CD4-positive, alpha-beta T cell treated with Interleukin-17A for 1 hour (primary cell): ENCODE measurements at places on chromosomes 16 and 17.

- DNase-seq: no peak
Measured at GRCh38 chr16:85503679-85504231, 109.4 kb upstream of the GSE1 start.

DNA sequence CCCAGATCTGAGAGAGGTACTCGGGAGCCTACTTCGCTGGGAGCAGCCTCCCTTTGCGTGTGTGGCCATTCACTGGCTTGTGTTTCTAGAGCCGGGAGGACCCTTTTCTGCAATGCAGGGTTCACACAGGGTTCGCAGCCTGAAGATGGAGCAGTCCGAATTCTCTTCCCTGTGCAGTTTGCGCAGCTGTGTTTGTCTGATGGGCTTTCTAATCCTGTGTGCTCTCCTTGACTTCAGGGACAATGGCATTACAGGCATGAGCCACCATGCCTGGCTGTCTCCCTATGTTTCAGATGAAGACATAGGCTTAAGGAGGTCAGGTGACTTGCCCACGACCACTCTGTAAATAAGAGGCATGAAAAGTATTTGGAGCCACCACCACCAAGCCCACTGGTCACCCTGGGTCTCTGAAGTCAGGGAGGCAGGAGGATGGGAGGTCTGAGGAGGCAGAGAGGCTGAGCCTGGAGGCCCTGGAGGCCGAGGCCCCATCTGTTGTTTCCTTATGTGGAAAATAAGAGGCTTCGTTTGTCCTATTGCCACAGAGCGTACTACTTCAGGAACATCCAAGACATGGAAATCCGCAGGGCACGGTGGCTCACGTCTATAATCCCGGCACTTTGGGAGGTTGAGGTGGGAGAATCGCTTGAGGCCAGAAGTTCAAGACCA, 5.0 kb upstream of the STH start:
- DNase-seq: no peak

- DNase-seq: no peak
Measured at GRCh38 chr16:27406511-27407128, 4.6 kb downstream of the IL21R start.

GRCh38 chr17:43550754-43551153, 4.6 kb upstream of the ETV4 start:
- DNase-seq: no peak

DNA sequence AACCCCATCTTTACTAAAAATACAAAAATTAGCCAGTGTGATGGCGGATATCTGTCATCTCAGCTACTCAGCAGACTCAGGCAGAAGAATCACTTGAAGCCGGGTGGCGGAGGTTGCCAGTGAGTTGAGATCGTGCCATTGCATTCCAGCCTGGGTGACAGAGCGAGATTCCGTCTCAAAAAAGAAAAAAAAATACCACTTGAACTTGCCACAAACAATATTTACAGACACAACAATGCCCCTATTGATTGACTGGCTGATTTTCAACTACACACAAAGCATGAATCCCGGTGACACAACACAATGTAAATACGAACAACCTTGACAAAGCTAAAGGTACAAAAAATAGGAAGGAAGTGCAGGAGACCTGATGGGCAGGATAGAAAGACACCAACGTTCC, 49.3 kb downstream of the NXN start:
- DNase-seq: no peak

DNA sequence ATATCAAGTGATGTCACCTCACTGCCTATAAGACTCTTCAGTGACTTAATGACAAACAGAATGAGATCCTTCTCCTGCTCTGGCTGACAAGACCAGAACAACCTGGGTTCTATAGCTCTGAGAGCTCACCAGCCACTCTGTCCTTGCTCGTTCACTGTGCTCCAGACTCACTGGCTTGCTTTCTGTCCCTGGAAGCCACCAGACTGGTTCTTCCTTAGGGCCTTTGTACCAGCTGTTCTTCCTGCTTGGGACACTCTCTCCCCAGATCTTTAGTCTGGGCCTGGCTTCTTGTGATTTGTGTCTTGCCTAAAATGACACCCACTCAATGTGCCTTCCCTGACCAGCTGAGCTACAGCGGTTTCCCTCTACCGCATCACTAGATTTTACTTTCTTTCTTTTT, 76.1 kb downstream of the FTO start:
- no peak for DNase-seq

- no peak for DNase-seq
Measured at GRCh38 chr16:52819808-52820207, 232.9 kb downstream of the CHD9NB start.

GRCh38 chr16:291539-291938, 8.6 kb downstream of the PDIA2 start:
- no peak for DNase-seq

GRCh38 chr17:50708050-50709000, 611 bp upstream of the ANKRD40 start:
- peak; percentile 21 for DNase-seq

GRCh38 chr17:42846594-42847280, 2.4 kb downstream of the AOC2 start:
- no peak for DNase-seq

- no peak for DNase-seq
Measured at GRCh38 chr16:57123216-57123973, 31.0 kb downstream of the CPNE2 start.

DNA sequence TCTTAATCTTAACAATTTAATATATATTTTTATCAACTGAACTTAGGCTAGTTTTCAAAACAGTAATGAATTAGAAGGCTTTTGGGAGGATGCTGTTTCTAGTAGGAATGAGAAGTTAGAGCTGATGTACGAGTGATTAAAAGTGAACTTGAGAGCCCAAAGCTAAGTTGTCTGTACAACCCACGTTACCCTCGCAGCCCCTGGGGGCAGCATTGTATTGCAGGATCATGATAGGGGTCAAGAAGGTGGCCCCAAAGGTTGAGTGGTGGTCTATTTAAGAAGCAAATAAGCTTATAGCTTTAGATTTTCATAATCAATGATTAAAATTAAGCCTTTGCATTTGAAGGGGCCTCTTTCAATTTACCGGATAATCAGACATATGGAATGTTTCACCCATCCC, 33.7 kb upstream of the ALDH3A2 start:
- DNase-seq: no peak

DNA sequence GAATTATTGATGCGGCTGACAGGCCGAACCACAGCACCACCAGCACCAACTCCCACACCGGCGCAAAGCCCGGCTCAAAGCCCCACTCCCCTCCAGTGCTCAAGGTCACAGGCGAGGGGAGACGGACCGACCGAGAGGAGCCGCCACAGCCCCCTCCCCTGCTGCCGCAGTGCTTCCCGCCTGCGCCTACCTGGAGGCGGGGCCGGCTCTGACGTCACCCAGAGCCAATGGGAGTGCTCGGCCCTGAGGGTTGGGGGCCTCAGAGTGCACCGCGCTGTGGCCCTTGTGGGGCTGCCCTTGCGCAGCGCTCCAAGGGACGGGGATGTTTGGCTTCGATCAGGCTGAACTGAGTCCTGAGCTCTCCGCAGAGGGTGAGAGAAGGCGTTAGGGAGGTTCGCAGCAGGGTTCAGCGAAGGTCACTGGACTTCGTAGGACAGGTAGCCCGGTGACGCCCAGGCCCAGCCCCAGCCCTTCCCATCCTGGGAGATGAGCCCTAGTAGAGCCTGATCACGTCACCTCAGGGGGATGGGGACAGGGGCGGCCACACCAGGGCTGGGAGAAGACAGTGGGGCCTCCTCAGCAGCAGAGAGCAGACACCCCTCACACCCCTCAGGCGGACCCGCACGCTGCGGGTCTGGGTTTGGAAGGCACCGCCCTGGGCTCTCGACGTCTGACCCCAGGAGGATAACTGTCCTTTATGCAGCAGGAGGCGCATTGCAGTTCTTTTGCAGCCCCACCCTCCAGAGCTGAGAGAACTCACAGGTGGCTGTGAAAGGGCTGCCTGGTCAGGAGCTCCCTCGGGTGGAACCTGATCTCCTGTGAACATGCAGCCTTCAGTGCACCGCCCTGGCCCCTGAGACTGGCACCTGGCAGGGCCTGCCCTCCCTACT, 1.5 kb downstream of the NDRG4 start:
- peak; percentile 47 for DNase-seq

DNA sequence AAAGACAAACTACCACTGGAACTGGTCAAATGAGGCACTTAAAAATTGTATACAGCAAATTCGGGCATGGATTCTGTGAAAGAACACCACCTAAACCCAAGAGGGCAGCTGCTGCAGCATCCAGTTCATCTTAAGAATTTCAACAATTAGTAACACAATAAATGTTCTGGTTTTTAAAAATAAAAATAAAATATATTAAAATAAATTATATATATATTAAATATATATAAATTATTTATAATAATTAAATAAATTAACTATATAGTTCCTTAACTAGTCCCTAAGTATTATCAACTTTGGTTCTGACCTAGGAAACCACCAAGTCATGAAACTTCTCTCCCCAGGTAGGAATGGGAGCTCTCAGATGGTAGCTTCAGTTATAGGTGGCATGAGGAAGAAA, 13.4 kb upstream of the RFFL start:
- no peak for DNase-seq

GRCh38 chr16:23670137-23670776, 8.4 kb upstream of the PLK1 start:
- DNase-seq: no peak

GRCh38 chr16:15450624-15451023, 16.2 kb downstream of the BMERB1 start:
- no peak for DNase-seq

- no peak for DNase-seq
Measured at GRCh38 chr17:49616601-49617131, 41.0 kb downstream of the NXPH3 start.

- peak; percentile 22 for DNase-seq
Measured at GRCh38 chr17:74690409-74690825, 22.3 kb downstream of the CD300LF start.

DNA sequence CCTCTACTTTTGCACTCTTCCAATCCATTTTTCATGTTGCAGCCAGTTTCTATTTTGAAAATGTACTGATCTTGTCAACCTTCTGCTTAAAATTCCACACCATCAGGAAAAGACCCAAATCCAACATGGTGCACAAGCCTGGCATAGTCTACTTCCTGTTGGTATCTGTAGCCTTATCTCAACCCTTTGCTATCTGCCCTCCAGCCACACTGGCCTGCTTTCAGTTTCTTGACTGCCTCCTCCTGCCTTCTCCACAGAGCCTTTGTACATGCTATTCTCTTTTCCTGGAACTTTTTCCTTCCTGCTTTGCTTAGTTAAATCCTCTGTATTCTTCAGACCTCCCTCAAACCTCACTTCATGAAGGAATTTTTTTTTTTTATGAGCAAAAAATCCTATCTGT, 31.5 kb downstream of the NLRP1 start:
- no peak for DNase-seq

DNA sequence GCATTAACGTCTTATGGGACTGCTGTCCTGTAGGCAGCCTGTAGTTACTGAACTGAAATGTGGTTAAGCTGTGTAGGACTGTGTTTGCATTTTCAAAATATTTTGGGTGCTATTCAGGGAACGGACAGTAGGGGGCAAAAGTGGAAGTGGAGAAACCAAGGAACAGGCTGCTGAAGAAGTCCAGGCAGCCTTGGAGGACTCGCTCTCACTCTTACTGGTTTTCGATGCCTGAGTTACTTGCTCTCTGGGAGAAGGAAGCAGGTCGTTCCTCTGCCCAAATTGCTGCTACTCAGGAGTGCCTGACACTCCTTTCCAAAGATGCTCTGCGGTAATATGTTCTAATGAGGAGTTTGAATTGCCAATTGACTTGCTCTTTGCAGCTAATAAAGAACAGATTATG, 64.5 kb upstream of the RBFOX1 start:
- no peak for DNase-seq

- no peak for DNase-seq
Measured at GRCh38 chr16:3971261-3971660, 90.7 kb upstream of the CREBBP start.

DNA sequence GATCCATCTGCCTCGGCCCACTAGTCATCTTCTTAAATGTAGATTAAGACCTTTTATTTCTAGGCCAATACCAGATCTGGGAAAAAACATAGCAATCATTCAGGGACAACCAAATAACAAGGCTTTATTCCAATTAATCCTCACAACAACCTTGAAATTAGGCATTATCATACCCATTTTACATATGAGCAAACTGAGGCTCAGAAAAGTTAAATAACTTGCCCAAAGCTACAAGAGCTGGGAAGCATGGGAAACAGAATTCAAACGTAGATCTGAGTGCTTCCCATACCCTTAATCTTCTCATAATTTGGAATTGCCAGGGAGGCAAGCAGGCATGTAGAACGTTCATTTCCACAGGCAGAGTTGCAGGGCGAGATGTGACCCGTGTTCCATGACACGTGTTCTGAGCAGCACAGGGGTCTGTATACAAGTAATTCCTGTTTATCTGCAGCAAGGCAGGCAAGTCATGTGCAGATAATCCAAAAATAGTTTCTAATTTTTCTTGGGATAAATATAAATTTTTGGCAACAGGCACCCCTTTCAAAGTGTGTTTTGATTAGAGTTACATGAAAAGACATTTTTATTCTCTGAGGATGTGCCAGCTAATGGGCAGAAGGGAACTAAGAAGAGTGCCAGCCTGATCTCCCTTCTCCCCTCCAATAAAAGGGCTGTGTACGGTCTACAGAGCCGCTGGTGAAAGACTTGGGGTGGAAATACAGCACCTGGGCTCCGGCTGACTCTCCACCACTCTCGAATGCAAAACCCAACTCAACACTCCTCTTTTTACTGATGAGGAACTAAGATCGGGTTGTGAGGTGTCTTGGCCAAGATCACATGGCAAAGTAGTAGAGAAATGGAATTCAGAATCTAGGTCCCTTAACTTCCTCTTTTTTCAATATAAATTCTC, 27.7 kb upstream of the MYOCD start:
- DNase-seq: no peak

DNA sequence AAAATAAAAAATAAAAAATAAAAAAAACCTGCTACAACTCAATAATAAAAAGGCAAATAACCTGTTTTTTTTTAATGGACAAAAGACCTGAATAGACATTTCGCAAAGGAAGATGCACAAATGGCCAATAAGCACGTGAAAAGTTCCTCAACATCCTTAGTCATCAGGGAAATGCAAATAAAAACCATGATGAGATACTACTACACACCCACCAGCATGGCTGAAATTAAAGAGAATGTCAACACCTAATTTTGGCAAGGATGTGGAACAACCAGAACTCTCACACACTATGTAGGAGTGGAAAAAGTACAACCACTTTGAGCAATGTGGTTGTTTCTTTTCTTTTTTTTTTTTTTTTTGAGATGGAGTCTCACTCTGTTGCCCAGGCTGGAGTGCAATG, 24.6 kb downstream of the COG7 start:
- DNase-seq: no peak

GRCh38 chr16:85605912-85606841, 6.9 kb upstream of the GSE1 start:
- DNase-seq: no peak
